IPS DF 6.9 (cell line): ENCODE measurements at places on chromosomes 3 and 15.
A peak's percentile ranks its signal among the peaks of the same experiment; 100 is the strongest.

GRCh38 chr3:42803414-42804105, 730 bp downstream of the HIGD1A start:
- DNase-seq, result no peak

DNA sequence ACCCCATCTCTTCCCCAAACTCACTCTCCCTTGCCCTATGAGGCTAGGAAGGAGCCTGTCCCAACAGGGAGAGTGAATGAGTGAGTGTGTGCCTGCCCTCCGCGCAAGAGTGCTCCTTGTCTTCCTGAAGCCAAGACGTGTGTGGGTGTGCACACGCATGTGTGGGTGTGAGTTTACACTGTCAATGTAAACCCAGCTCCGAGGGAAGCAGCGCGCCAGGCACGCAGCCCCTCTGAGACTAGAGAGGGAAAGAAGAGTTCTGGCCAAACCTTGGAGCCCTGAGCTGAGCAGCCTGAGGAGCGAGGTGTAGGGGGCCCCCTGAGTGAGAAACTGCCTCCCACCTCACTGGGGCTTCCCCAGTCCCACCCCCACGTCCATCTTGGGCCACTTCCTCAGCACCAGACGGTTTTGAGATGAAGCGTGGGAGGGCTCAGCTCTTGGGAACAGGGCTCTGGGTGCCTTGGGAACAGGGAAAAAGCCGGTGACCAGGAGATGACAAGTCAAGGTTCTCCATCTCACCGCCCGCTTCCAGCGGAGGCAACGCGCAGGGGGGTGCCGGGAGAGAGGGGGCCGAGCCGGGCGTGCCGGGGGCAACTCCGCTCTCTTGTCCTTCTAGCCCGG, 5.1 kb downstream of the MECOM start:
- DNase-seq, result no peak

DNA sequence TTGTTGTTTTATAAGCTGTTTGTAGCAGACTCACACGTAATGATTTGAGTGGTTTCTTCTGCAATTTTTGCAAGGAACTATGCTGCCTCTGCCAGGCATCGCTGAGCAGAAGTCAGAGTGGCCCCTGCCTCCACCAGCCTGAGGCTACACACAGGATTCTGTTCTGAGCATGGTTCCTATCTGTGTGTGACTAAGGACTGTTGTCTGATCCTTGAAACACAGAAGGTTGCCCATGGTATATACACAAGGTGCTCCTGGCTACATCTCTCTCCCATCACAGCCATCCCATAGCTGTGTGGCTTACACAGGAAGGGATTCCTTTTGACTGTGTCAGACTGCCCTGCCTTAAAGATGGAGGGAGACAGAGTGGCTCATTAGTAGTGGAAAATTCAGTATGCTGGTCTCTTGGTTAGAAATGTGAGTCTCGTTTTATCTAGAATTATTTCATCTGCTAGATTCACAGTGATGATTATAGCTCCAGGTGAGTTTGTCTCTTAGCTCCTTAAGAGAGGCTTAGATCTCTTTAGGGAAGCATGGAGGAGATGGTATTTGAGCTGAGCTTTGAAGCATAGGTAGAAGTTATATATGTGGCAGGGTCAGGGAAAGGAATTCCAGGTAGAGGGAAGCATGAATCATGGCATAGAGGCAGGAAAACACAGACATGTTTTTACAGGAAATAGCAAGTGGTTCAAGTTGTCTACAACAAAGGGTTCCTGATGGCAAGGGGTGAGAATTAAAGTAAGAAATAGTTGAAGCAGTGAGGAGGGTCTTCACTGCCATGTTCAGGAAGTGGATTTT, 37.5 kb downstream of the SNAPC5 start:
- DNase-seq, result no peak

DNA sequence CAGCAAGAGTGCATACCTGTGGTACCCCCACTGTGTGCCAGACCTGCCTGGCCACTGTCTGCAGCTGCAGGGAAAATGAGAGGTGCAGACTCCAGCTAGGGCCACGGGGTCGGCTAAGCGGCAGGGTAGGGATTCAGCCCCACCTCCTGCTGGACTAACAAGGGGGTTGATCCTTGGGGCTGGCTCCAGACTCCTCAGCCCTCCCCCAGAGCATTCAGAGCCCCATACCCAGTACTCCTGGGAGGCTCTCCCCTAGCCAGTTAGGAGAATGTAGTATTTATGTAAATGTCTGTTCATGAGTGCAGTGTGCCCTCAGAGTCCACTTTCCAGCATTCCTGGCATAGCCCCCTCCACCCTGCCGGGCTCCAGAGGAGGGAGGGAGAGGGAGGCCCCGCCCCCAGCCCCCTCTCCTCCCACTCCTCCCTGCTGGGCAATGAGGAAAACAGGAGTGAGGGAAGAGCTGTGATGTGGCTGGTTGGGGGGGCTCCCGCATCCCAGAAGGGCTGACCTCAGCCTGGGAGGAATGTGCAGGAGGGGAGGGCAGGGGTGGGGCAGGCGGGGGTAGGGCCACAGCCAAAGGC, 4.5 kb upstream of the SEMA3B start:
- DNase-seq, result no peak

- no peak for DNase-seq
These were observed 29.8 kb downstream of the IRAK2 start for GRCh38 chr3:10194328-10195071.

GRCh38 chr15:39887211-39887610, 32.9 kb downstream of the GPR176 start:
- peak; percentile 96 for DNase-seq

GRCh38 chr15:75599401-75599800, 20.3 kb upstream of the PTPN9 start:
- no peak for DNase-seq

- DNase-seq, result no peak
These were observed 22.2 kb downstream of the EPHB3 start for GRCh38 chr3:184583578-184584451.

GRCh38 chr3:69120879-69121464, 1.4 kb downstream of the LMOD3 start:
- peak; percentile 79 for DNase-seq

DNA sequence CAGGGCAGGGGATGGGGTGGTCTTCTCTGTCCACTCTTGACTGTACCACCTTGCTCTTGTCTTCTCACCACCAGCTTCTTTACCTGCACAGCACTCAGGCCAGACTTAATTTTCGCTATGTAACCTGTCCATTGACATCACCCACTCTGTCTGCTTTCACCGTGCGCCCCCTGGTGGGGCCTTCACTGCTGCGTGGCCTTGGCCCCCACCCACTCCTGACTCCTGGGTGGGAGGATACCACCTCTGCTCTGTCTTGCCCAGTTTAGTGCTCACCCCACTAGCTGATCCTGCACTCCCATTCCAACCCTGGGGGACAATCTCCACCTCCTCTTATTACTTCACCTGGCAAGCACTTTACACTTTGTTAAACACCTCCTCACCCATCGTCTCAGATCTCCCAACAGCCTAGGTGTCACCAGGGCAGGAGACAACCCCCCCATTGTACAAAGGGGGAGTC, 17.7 kb downstream of the PTH1R start:
- DNase-seq, result no peak

DNA sequence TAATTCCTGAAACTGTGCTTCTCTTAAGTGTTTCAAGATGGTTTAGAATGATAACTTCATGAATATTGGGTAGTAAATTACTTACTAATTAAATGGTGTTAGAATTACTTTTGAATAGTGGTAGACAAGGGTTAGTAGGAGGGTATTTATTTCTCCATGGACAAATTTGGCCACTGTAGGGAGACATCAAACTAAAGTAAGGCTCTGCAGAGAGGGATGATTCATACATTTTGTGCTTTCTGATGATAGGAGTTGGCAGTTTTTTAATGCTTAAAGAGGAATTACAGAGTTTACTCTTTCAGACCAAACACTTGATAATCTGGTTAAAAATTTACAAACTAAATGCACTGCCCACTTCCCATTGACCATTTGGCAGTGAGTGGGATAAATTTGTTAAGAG, 127.6 kb downstream of the NAALADL2 start:
- DNase-seq, result no peak

GRCh38 chr3:105415951-105416350, 49.2 kb downstream of the ALCAM start:
- no peak for DNase-seq

DNA sequence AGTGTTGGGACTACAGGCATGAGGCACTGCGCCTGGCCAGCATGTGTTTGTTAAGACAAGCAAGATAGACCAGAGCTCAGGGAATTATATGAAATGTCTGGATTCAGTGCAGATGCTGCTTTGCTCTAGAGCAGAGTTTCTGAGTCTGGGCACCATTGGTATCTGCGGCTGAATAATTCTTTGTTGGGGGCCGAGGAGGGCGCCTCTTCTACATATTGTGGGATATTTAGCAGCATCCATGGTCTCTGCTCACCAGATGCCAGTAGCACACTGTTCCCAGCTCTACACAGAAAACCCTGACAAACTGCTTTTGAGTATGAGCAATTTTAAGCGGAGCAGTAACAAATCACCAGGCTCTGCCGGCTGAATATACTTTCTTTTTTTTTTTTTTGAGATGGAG, 3.6 kb upstream of the LDHAL6B start:
- DNase-seq, result no peak

DNA sequence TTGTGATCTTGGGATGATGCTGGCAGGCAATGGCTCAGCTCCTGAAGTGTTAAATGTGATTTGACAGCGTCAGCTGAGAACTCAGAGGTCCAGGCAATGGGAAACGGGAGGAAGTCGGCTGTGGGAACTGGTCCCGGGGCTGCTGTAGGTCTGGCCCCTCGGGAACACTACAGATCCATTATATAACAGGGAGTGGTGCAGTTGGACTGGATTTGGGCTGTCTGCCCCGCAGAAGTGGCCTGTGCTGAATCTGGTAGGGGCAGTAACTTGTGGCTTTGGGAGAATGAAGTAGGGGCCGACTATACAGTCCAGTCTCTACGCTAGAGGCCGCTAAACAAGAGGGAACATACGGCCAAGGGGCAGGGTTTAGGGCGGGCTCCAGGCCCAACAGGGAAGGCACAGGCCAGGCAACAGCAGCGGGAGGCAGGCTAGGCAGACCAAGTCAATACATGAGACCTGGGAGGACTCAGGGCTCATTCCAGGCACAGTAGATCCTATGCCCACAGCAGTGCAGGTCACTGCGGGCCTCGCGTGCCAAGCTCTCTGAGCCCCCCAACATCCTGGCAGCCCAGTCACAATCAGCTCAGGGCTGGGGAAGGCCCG, 20.3 kb upstream of the IL16 start:
- no peak for DNase-seq

DNA sequence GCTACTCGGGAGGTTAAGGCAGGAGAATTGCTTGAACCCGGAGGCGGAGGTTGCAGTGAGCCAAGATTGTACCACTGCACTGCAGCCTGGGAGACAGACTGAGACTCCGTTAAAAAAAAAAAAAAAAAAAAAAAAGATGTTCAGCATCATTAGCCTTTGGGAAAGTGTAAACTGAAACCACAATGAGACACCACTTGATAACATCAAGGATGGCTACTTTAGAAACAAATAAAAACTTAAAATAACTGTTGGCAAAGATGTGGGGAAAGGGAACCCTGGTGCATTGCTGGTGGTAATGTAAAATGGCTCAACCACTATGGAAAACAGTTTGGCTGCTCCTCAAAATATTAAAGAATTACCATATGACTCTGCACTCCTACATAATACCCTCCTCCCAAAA, 1.9 kb downstream of the LEO1 start:
- no peak for DNase-seq
